Lung (tissue), 17 donors: ENCODE measurements at places on chromosomes 11 and 22. TPM values are rescaled to one million over a fixed set of nuclear protein-coding genes. Genes with fewer than 3 reads are reported as not detected.

DNA sequence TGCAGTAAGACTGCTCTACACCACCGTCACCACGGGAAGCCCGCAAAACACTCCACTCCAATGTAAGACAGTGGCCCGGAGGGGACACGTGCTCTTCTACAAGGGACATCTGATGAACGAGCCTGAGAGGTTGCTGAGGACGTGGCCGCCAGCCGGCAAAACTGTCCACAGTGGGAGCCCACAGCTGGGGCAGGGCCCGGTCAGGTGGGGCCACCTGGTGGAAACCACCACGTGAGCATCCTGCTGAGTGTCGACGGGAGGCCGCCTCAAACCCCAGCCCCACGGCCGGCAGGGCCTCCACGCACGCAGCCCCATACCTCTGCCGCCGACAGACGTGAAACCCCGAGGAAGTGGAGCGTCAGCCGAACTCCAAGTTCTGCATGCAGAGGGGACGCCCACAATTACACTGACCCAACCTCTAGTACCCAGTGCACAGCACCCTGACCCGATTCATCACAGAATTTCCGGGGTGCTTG, 42.6 kb downstream of the BRD1 start:
- peaks cover 13% of the 10 kb centered on the region for H3K36me3 ChIP-seq
- no peaks in the 10 kb centered on the region for H3K4me1 ChIP-seq
- H3K27ac ChIP-seq: no peak overlapping the region
- H3K4me3 ChIP-seq: no peak overlapping the region
- H3K27me3 ChIP-seq: no peaks in the 10 kb centered on the region
- no peak for DNase-seq

GRCh38 chr11:61580271-61580888, 496 bp downstream of the SYT7 start:
- peaks cover 12% of the 10 kb centered on the region for H3K4me1 ChIP-seq

Gene PDGFD
- total RNA-seq: 10.6 TPM

- no peak overlapping the region for H3K4me3 ChIP-seq
- no peak for DNase-seq
- no peak overlapping the region for H3K27ac ChIP-seq
- H3K27me3 ChIP-seq: no peaks in the 10 kb centered on the region
Measured at GRCh38 chr11:34633990-34634693, 13.2 kb downstream of the EHF start.

GRCh38 chr11:117374316-117375055, 46.8 kb downstream of the CEP164 start:
- H3K36me3 ChIP-seq: no peaks in the 10 kb centered on the region
- no peaks in the 10 kb centered on the region for H3K4me1 ChIP-seq
- no peaks in the 10 kb centered on the region for H3K27me3 ChIP-seq
- H3K4me3 ChIP-seq: no peak overlapping the region
- no peak for DNase-seq
- H3K27ac ChIP-seq: no peak overlapping the region
